EL (cell line): ENCODE measurements at places on chromosomes 3 and 15.

- DNase-seq, result peak; percentile 65
Measured at GRCh38 chr15:51649659-51650521, 27.3 kb upstream of the DMXL2 start.

DNA sequence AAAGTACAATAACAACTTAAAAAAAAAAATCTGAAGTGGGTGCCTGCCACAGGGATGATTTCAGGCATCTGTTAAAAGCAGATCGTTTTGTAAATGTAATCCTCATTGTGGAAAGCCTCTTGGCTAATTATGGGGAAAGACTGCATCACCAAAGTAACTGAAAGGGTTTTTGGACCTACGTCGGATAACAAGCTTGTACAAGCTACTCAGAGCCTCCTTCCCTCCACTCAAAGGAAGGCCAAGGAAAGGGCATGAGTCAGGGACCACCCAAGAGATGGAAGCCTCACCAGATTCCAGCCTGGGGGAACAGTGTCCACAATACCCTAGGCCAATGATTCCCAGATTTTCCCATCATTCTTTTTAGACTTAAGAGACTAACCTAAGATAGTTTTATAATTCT, 84.3 kb downstream of the ATP1B3 start:
- peak; percentile 67 for DNase-seq

DNA sequence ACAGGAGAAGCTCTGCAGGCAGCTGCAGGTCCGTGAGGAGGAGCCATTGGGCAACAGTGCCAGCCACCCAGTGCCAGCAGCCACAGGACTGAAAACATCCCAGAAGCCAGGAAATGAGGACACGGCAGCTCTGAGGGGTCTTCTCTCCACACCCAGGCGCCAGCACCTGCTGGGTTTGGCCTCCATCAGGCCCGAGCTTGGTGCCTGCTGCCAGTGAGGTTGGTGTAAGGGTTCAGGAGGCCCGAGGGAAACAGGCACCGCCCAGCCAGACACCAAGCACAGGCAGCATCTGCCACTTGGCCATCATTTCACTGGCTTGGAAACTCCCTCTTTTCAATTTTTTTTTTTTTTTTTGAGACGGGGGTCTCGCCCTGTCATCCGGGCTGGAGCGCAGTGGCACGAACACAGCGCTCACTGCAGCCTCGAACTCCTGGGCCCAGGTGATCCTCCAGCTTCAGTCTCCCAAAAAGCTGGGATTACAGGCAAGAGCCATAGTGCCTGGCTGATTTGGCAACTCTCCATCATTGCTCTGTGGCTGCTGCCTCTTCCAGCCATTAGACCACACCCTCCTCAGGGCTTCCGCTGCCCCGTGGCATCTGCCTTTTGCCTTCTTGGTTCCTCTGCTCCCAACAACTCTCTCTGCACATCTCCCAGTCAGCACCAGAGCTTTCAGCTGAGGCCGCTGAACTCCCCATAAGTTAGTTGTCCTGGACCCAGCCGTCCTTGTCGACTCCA, 1.5 kb upstream of the ITIH3 start:
- DNase-seq, result peak; percentile 21

DNA sequence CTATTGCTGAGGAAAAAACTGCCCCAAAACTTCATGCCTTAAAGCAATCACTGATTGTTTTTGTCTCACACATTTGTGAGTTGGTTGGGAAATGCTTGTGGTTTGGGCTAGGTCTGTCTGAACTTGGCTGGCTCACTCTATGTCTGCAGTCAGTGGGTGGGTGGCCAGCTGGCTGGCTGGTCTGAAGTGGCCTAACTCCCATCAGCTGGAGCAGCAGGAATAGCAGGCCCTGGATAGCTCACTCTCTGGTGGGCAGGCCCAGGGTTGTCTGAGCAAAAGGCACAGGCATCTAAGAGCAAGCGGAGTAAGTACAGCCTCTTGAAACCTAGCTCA, 37.7 kb upstream of the PRR20G start:
- no peak for DNase-seq

DNA sequence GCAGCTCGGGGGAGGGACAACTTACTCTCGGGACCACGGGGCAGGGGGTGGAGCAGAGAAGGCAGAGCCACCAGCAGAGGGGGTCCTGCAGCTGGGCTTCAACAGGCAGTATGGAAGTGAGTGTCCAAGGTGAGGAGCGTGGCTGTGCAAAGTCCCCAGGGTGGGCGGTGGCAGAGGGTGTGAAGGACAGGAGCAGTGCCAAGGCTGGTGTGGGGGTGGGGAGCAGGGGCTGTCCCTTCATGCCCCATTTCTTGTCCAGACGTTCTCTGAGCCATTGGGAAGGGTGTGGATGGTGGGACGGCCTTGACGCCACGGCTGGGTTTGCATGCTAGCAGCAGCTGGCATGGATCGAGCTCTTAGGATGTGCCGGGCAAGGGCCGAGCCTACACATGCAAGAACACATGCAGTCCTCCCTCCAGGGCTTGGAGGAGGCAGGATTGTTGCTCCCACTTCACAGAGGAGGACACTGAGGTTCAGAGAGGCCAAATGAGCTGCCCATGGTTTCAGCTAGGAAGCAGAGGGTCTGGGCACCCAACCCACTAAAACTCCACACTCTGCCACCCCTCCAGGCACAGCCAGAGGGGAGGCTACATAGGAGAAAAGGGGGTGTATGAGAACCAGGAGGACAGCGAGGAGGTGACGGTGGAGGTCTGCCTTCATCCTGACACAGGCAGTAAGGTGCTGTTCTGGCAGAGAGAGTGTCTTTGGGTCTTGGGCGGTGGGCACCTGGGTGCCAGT, 93.6 kb downstream of the TBC1D2B start:
- no peak for DNase-seq

DNA sequence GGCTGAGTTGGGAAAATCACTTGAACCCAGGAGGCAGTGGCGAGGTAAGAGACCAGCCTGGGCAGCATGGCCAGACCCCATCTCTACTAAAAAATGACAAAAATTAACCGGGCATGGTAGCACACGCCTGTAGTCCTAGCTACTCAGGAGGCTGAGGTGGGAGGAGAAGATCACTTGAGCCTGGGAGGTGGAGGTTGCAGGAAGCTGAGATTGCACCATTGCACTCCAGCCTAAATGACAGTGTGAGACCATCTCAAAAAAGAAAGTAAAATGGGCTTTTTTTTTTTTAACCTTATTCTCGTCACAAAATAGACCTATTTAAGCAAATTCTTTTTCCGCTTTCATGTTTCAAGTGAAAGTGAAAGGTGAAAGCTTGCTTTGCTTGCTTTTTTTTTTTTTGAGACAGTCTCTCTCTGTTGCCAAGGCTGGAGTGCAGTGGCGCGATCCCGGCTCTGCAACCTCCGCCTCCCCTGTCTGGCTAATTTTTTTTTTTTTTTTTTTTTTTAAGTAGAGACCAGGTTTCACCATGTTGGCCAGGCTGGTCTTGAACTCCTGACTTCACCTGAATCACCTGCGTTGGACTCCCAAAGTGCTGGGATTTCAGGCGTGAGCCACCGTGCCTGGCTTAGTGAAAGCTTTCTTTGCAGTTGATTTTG, 3.6 kb downstream of the PDIA3 start:
- DNase-seq, result no peak

GRCh38 chr3:8499181-8499611, 2.4 kb upstream of the LMCD1 start:
- DNase-seq, result no peak
